ENCODE measurements at places on chromosomes 13 and 19.
A peak's percentile ranks its signal among the peaks of the same experiment; 100 is the strongest.

GRCh38 chr13:78759704-78760103 lies 100.7 kb upstream of the OBI1 start:
- H3K36me3 ChIP-seq: no peaks in the 10 kb centered on the region
- no peaks in the 10 kb centered on the region for H3K4me1 ChIP-seq
- DNase-seq: no peak
- no peak overlapping the region for H3K4me3 ChIP-seq

- H3K27me3 ChIP-seq: no peaks in the 10 kb centered on the region
- H3K4me3 ChIP-seq: no peak overlapping the region
- H3K4me1 ChIP-seq: peaks cover 20% of the 10 kb centered on the region
- H3K36me3 ChIP-seq: peaks cover 7% of the 10 kb centered on the region
These were observed 8.2 kb downstream of the SPPL2B start for GRCh38 chr19:2336528-2337328.

DNA sequence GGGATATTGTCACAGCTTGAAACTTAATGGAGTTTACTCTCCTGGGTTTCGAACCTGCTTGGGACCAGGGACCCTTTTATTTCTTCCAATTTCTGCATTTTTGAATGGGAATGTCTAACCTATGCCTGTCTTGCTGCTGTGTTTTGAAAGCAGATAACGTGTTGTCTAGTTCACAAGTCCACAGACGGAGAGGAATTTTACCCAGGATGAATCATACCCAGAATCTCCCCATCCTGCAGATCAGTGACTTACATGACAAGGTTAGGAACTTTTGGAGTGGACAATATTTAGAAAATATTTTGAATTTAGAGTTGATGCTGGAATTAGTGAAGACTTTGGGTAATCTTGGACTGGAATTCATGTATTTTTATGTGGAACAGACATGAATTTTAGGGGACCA lies 68.6 kb upstream of the RFXAP start:
- H3K27ac ChIP-seq: no peak overlapping the region
- H3K4me1 ChIP-seq: no peaks in the 10 kb centered on the region
- H3K4me3 ChIP-seq: no peak overlapping the region
- H3K36me3 ChIP-seq: peaks cover 1% of the 10 kb centered on the region
- H3K27me3 ChIP-seq: peaks cover 12% of the 10 kb centered on the region

- peaks cover 31% of the 10 kb centered on the region for H3K36me3 ChIP-seq
- H3K27ac ChIP-seq: no peak overlapping the region
These were observed 22.3 kb downstream of the SLC7A1 start for GRCh38 chr13:29573190-29573589.

DNA sequence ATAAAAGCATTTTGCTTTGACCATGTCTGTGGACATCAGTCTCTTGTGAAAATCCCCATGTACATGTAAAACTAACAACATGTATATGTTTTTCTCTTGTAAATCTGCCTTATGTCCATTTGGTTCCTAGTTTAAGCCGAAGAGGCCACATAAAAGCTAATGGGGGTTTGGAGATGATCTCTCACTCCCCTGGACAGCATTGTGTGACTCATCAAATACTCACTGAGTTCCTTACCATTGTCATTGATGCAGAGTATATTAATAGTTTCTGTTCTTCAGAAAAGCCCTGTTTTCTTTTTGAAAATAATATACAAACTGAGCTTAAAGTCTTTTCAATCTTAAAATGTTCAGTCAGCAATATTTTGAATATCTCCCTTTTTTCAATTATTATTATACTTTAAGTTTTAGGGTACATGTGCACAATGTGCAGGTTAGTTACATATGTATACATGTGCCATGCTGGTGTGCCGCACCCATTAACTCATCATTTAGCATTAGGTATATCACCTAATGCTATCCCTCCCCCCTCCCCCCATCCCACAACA lies 536.7 kb upstream of the HTR2A start:
- H3K36me3 ChIP-seq: no peaks in the 10 kb centered on the region
- no peaks in the 10 kb centered on the region for H3K4me1 ChIP-seq
- H3K27ac ChIP-seq: no peak overlapping the region
- no peak for DNase-seq
- no peaks in the 10 kb centered on the region for H3K27me3 ChIP-seq

DNA sequence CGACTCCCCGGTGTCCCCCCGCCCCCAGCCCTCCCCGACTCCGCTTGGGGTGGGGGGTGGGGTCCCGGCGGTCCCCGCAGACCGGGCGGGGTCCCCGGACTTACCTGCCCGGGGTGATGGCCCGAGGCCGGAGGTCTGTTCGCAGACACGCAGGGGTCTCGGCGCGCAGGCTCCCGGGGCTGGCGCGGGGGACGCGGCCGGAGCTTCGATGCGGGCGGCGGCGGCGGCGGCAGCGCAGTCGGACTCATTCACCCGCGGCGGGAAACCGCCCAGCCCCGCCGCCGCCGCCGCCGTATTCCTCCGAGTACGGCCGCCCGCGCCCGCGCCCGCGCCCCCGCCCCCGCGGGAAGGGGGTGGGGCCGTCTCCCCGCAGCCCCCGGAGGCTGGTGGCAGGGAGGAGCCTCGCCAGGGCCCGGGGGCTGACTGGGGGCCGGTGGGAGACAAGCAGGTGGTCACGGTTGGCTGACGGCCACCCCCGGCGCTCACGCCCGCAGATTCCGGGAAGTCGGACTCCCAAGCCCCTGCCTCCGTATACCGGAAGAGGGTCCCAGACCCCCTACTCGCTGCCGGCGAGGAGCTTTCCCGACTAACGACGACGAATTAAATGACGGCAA lies at the start of gene C2CD4C:
Gene C2CD4C (minus strand): TSS at position 246 of the 614 bp plus-strand sequence. CDS start 786 bp downstream, outside the sequence.
- H3K4me1 ChIP-seq: peaks cover 4% of the 10 kb centered on the region
- no peak within 1 kb of the TSS for H3K27ac ChIP-seq
- peaks cover 14% of the 10 kb centered on the region for H3K27me3 ChIP-seq
- H3K36me3 ChIP-seq: no peaks in the 10 kb centered on the region
- DNase-seq: peak; percentile 40

- no peaks in the 10 kb centered on the region for H3K36me3 ChIP-seq
- no peak for DNase-seq
- H3K4me1 ChIP-seq: no peaks in the 10 kb centered on the region
- peaks cover 33% of the 10 kb centered on the region for H3K27me3 ChIP-seq
- H3K4me3 ChIP-seq: no peak overlapping the region
These were observed 1.7 kb downstream of the LRP3 start for GRCh38 chr19:33195645-33196347.

DNA sequence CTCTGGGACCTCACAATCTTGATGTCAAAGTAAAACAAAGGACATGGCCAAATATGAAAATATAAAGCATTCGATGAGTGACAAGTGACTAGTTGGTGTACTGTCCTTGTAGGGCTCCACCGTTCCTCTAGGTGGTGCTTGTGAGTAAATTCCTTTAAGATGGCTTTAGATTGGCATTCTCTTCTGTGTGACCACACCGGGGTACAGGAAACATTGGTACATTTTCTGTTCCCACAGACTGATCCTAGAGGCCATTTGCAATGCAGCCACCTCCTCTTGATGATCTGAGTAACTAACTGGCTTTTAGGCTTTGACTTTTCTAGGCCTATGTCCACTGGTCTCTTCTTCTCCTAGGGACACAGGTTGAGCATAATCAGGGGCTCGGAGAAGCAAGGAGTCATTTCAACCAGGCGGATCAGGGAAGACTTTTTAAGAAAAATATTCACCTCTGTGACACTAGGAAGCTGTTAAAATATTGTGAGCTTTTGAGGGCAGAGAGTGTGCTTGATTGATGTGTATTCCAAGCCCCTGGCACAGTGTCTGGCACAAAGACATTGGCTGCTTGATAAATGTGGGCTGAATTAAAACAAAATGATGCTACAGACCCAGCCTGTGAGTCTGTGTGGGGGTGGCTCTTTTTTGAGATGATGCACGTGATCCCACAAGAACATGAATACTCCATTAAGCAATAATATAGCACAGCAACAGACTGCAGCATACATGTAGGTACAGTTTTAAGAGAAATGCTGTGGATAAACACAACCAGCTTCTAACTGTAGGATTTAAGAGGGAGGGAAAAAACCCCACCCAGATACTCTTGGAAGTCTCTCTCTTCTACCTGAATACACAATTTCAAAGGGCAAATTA lies 21.0 kb downstream of the EPSTI1 start:
- peak overlapping the region; percentile 4 for H3K27ac ChIP-seq
- no peak overlapping the region for H3K4me3 ChIP-seq
- H3K4me1 ChIP-seq: peaks cover 15% of the 10 kb centered on the region
- peak; percentile 43 for DNase-seq
- H3K36me3 ChIP-seq: peaks cover 4% of the 10 kb centered on the region

DNA sequence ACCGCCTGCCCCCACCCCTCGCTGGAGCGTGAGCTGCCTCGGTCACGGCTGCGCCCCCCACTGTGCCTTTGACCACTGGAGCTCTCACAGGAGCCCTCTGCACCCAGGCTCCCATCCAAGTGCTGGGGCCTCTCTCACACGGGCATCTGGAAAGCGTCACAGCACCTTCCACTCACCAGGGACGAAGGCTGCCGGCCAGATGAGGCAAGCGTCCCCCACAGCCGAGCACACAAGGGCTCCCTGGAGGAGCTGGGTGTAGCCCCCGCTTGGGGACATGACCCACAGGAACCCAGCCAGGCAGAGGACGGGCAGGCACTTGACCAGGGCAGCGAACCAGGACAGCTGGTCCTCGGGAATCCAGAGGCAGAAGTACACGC lies 560 bp downstream of the TMEM86B start:
- H3K36me3 ChIP-seq: peaks cover 23% of the 10 kb centered on the region
- DNase-seq: no peak
- H3K4me3 ChIP-seq: no peak overlapping the region
- no peak overlapping the region for H3K27ac ChIP-seq

- H3K4me3 ChIP-seq: no peak overlapping the region
- no peak for DNase-seq
- no peak overlapping the region for H3K27ac ChIP-seq
- no peaks in the 10 kb centered on the region for H3K36me3 ChIP-seq
- H3K27me3 ChIP-seq: no peaks in the 10 kb centered on the region
- no peaks in the 10 kb centered on the region for H3K4me1 ChIP-seq
These were observed 1344.6 kb downstream of the OLFM4 start for GRCh38 chr13:54373211-54373610.

GRCh38 chr19:15074371-15074770 lies 7.6 kb upstream of the OR1I1 start:
- peaks cover 9% of the 10 kb centered on the region for H3K27me3 ChIP-seq
- DNase-seq: no peak
- H3K27ac ChIP-seq: no peak overlapping the region
- H3K4me3 ChIP-seq: no peak overlapping the region
- H3K4me1 ChIP-seq: no peaks in the 10 kb centered on the region

DNA sequence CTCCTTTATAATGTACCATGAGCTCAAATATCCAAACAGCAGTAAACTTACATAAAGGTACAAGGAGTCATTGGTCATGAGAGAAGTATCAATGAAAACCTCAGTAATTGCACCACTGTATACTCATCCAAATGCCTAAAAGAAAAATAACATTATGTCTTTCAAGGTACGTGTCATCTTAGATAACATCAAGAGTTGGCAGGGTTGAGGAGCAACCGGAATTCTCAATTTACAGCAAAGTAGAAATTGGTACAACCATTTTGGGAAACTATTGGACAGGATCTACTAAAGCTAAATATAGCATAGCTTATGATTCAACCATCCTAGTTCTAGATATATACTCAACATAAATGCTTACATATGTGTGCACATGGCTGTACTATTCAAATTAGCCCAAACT lies 502.8 kb downstream of the GPC6 start:
- H3K4me1 ChIP-seq: no peaks in the 10 kb centered on the region
- no peaks in the 10 kb centered on the region for H3K36me3 ChIP-seq
- H3K27me3 ChIP-seq: no peaks in the 10 kb centered on the region
- DNase-seq: no peak

DNA sequence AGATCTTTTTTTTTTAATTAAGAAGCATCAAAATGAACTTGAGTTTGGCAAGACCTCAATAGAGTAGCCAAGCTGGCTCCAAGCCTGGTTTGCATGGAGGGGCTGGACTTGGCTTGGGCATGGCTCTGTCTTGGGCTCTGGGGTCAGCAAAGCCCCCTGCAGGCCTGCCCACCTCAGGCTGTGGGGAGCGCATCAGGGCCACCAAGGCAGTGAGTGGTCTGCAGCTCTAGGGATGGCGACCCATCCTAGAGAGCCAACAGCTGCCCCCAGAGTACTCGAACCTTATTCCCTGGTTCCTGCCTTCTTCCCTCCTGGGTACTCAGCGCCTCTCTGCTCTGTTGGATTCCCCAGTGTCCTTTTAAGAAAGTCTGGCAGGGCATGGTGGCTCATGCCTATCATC lies 5.4 kb upstream of the CHST8 start:
- H3K27me3 ChIP-seq: peaks cover 21% of the 10 kb centered on the region
- H3K4me3 ChIP-seq: no peak overlapping the region
- DNase-seq: no peak
- H3K36me3 ChIP-seq: no peaks in the 10 kb centered on the region
- no peak overlapping the region for H3K27ac ChIP-seq

GRCh38 chr13:35838356-35838755 lies 292.8 kb downstream of the DCLK1 start:
- H3K27ac ChIP-seq: no peak overlapping the region
- H3K4me3 ChIP-seq: no peak overlapping the region
- no peak for DNase-seq
- no peaks in the 10 kb centered on the region for H3K36me3 ChIP-seq
- no peaks in the 10 kb centered on the region for H3K27me3 ChIP-seq

DNA sequence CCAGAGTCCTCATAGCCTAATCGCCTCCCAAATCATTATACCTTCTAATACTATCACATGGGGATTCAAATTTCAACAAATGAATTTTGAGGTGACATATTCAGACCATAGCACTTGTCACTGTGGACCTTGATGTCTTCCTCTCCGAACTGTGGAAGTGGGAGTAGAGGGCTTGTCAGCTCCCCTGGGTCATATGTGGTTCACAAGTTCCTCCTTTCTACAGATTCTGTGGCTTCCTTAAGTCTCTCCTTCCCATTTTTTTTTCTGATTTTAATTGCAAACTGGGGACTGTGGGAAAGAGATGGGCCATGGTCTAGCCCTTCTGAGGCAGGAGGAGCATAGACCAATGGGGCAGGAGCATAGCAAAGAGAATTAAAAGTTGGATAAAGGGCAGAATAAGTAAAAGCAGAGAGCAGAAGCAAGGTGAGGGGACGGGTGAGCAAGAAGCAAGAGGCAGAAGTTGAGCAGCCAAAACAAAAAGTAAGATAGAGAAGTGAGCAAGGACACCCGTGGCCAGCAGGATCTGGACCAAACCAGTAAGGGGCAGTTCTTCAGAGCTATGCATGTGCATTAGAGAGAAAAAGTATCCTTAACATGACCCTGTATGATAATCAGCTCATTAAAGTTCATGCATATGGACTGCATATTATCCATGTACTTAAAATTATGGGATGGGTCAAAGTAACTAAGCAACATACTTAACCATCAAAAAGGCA lies 2.6 kb upstream of the SIGLEC7 start:
- H3K4me3 ChIP-seq: no peak overlapping the region
- no peaks in the 10 kb centered on the region for H3K27me3 ChIP-seq
- H3K4me1 ChIP-seq: peaks cover 39% of the 10 kb centered on the region
- no peak overlapping the region for H3K27ac ChIP-seq
- DNase-seq: no peak

GRCh38 chr19:49362929-49363267 lies 682 bp upstream of the TEAD2 start:
- H3K27ac ChIP-seq: no peak overlapping the region
- peaks cover 11% of the 10 kb centered on the region for H3K4me1 ChIP-seq
- no peaks in the 10 kb centered on the region for H3K36me3 ChIP-seq
- H3K4me3 ChIP-seq: no peak overlapping the region
- peaks cover 22% of the 10 kb centered on the region for H3K27me3 ChIP-seq

All from activated naive CD8-positive, alpha-beta T cell treated with anti-CD3 and anti-CD28 coated beads, Interleukin-2, amount 50 U/mL, for 24 hours (primary cell).